ENCODE measurements at places on chromosomes 11 and 22. TPM values are rescaled to one million over a fixed set of nuclear protein-coding genes. Genes with fewer than 3 reads are reported as not detected.
A peak's percentile ranks its signal among the peaks of the same experiment; 100 is the strongest.

The IRF7 gene
- 9.0 TPM for total RNA-seq

The CHST1 gene
- total RNA-seq, result 119 TPM

The OSM gene
- total RNA-seq, result 0.96 TPM

The CYTH4 gene
- 4.5 TPM for total RNA-seq

The SCGB2A2 gene
- not detected for total RNA-seq

The CYP2D6 gene
- total RNA-seq, result 1.3 TPM

The OR56A1 gene
- total RNA-seq, result not detected

The YPEL4 gene
- total RNA-seq, result 58.3 TPM

The GUCY1A2 gene
- total RNA-seq, result 63.1 TPM

The KDELR3 gene
- total RNA-seq, result 0.91 TPM

The RAB36 gene
- 15.9 TPM for total RNA-seq

The TRPC6 gene
- 3.3 TPM for total RNA-seq

The ABCG4 gene
- 21.5 TPM for total RNA-seq

The RFPL2 gene
- 16.4 TPM for total RNA-seq

The BIK gene
- not detected for total RNA-seq

The BBS1 gene
- total RNA-seq, result 69.3 TPM

- DNase-seq, result no peak
Measured at GRCh38 chr22:36218648-36219193, 17.1 kb upstream of the APOL4 start.

DNA sequence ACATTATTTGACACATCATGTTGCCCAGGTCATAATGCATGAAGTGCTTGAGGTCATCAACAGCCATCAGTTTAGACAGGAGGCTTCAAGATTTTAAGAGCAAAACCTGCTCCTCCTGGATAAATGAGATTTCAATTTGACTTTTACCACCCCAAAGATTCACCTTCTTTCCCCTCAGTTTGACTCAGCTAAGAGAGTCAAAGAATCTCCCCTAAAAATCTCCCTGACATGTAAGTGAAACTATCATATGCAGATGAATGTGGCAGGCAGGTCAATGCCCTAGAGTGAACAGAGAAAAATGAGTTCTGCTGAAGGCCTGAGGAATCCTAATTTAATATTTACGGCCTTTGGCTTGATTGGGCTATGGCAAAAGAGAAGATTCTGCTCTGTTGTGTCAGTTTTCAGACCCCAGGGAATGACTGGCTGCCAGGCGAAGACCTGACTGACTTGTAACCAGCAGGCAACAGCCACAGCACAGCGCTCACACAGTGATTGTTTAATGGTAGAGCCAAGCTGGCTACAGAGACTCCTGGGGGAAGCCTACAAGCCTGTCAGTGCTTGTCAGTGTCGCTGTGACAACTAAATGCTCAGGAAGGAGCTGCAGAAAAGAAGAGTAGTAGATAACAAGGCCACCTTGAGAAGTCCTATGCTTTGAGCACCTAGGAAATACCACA is 491.2 kb upstream of the LRRC4C start:
- DNase-seq, result no peak

DNA sequence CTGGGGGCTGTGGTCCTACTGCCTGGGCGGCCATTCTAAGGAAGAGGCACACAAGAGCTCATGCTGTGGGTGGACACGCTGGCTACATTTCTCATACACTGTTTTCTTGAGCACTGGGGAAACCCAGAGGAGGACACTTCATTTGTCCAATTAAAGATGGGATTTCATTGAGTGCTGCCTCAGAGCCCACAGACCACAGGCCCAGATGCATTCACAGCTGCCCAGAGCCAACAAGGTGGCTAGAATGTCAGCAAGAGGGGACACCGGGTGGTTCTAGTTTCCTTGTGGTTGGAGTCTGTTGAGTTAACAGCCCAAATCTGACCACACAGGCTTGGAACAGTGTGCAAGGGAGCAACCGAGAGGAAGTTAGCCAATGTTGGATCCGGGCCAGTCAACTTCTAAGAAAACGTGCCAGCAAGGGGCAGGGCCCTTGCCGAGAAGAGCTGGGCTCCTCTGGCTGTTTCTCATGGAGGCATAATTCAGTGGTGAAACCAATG is 35.0 kb upstream of the SORL1 start:
- DNase-seq, result peak; percentile 67

DNA sequence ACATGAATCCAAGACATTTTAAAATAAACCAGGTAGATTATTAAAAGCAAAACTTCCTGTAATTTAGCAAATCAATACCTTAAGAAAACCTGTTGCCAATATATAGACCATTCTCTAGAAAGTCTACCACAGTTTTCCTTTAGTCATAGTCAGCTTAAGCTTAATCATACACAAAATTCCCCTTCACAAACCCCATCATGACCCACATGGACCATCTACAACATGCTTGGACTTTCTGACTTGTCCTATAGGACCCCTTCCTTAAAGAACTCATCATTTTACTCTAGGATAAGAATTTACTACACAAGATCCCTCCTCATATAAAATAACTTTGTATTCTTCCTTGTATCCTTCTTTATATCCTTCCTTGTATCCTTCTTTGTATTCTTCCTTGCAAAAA is 16.2 kb upstream of the RNASEH2C start:
- no peak for DNase-seq

DNA sequence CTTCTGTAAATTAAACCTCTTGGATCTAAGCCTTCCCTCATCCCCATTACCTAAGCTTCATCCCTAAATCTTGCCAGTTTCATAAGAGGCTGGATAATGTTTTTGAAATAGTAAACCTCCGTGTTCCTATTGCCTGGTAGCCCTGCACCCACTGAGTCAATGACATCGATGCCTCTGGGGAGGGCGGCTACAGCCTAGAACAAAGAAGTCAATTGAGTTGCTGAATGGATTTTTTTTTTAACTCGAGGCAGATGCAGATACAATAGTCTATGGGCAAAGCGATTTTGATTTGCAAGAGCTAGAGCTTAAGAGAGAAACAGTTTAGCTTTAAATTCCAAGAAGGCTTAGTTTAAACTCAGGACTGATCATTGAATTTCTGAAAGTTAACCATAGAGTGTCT is 121.3 kb downstream of the NECTIN1 start:
- peak; percentile 51 for DNase-seq

DNA sequence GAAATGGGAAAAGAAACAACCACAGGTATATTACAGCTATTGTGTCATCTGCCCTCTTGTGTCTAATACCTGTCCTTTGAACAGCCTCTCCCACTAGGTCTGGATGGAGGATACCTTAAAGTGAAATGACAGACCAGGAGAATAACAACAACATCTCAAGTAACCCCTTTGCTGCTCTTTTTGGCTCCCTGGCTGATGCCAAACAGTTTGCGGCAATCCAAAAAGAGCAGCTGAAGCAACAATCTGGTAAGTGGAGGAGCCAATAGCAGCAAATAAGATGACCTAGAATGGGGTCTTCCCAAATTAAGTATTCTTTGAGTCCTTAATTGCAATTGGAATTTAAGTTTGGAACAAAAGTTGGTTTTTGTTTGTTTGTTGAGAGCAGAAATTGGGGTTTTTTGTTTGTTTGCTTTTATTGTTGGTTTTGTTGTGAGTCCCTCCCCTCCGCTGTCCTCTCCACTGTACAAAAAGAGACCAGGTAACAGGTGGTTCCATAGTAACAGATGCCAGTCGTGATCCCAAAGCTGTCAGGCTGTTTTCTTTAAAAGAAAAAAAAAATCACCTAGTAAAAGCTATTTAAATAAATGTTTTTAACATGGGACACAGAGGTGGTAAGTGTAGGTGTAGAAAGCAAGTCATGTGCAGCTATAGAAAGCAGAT is 5.7 kb downstream of the UBE4A start:
- DNase-seq, result no peak

GRCh38 chr11:105000167-105000566 is 22.8 kb downstream of the CASP5 start:
- DNase-seq, result no peak

DNA sequence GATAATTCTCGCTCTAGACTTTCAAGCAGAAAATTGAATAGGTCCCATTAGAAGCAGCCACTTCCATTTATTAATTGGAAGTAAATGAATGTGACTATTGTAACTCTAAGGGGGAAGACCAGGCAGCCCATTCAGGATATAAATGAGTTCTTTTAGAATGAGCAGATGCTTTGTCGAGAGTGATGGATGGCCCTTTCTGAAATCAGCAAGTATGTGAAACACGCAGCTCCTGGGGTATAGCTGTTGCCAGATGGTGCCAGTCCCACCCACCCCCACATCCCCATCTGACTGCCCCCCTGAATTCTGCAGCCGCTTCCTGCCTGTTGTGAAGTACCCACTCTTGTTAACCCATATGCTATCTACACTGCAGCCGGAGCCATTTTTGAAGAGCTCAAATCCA is 3.7 kb downstream of the SLC15A3 start:
- no peak for DNase-seq

GRCh38 chr11:22742157-22742613 is 75.8 kb downstream of the GAS2 start:
- DNase-seq, result no peak

- no peak for DNase-seq
Measured at GRCh38 chr11:107198490-107199007, 180.3 kb upstream of the GUCY1A2 start.

GRCh38 chr22:35703861-35704584 is 13.6 kb upstream of the APOL5 start:
- DNase-seq, result no peak

- no peak for DNase-seq
Measured at GRCh38 chr22:44615602-44616180, 86.3 kb upstream of the PRR5 start.

DNA sequence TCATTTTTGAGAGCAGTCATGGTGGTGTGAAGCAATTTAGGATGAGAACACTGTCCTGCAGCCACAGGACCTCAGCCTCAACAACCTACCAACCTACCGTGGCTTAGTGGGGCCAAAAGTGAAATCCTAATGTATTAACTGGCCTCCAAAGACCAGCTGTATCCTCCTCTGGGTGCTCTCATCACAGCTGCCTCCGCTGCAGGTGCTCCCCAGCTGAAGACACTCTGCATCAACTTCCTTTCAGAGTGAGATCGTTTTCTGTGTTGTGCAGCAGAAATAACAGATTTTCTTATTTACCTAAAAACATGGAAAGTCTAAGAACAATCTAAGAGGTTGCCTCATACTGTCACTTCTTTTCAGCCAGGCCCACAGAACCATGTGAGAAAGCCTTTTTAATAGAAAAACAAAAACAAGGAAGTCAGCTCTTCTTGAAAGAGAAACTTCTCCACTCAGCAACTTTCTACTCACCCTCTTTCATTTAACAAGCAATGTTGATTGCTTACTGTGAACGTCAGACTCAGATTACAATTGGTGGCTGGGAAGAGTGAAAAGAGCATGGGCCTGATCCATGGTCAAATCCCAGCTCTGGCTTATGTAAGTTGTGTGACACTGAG is 136.1 kb downstream of the TENM4 start:
- DNase-seq, result no peak

- no peak for DNase-seq
Measured at GRCh38 chr22:19052941-19053541, 69.2 kb downstream of the DGCR2 start.

GRCh38 chr11:43504316-43504950 is 145.7 kb downstream of the TTC17 start:
- no peak for DNase-seq

- DNase-seq, result no peak
Measured at GRCh38 chr11:45182902-45183301, 36.5 kb downstream of the PRDM11 start.

DNA sequence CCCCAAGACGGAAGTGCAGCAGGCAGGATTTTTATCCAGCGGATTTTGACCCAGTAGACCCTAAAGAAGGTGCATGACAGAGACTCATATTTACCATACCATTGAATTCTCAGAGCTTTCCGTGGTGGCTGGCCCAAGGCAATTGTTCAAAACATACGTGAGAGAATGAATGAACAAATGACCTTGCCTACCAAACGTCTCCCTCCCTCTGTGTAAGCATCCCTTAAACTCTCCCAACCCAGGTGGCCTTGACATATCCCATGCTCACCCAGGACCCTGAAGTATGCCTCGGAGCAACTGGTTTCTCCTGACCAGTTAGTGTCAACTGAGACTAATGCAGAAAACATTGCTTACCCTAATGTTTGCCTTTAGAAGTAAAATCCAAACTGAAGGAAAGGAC is 154.9 kb downstream of the TEAD1 start:
- DNase-seq, result no peak

- no peak for DNase-seq
Measured at GRCh38 chr11:235609-235996, 539 bp downstream of the SIRT3 start.

DNA sequence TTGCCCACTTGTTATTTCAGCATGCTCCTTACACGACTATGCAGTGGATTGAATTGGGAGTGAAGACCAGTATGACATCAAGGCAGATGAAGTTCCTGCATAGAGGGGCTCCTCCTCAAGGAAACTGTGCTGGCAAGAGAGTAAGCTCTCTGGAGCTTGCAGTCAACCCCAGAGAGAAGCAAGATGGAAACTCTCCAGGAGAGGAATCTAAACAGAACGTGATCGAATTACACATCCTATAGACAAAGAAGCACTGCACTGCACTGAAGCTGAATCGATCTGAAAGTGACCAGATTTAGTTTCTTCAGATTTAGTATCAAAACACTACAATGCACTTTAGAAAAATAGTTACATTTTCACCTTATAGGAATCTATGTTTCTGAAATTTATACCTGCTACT is 947.7 kb upstream of the TENM4 start:
- no peak for DNase-seq

GRCh38 chr22:30425616-30426387 is at the start of gene MTFP1:
Gene MTFP1 (plus strand): TSS chr22:30425768. CDS start chr22:30425880, 112 bp downstream.
- peak; percentile 60 for DNase-seq

- DNase-seq, result no peak
Measured at GRCh38 chr22:32602154-32602553, 127.5 kb downstream of the FBXO7 start.

- DNase-seq, result no peak
Measured at GRCh38 chr22:31947296-31947695, 3.0 kb downstream of the YWHAH start.

Measured in dorsolateral prefrontal cortex (tissue), 122 donors.